Left renal cortex interstitium (tissue), 4 donors: ENCODE measurements at places on chromosomes 2 and 18.
A peak's percentile ranks its signal among the peaks of the same experiment; 100 is the strongest.

DNA sequence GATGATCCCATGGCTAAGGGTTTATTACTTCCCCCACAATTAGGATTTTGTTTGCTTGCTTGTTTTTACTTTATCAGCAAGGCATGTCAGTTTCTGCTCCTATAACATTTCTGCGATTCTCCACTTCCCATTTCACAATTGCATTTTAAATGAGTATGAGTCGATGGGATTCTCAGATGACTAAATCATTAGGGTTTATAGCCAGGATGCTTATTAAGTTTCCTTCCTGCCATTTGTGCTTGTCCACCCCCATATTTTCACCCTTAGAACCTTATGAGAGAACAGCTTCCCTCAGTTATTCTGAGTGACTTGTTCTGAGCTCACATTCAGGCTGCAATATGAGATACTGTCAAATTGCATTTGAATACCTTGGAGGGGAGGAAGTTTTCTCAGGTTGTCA is 37.9 kb upstream of the C1GALT1C1L start:
- no peak for DNase-seq

DNA sequence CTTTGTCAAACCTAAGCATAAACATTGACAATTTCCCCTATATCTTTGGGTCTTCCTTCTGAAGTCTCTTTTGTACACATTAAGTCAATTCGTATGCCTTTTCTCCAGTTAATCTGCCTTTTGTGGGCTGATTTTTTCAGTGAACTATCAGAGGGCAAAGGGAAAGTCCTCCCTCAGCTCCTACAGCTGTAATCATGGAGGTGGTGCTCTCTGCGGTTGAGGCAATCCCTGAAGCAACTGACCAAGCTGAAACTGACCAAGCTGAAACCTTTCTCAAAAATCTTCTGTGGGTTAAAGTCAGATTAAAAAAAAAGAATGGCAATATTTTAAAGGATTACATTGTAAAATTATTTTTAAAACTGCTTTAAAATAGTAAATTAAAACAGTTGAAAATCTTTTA is 105.8 kb upstream of the DNAJC10 start:
- no peak for DNase-seq

DNA sequence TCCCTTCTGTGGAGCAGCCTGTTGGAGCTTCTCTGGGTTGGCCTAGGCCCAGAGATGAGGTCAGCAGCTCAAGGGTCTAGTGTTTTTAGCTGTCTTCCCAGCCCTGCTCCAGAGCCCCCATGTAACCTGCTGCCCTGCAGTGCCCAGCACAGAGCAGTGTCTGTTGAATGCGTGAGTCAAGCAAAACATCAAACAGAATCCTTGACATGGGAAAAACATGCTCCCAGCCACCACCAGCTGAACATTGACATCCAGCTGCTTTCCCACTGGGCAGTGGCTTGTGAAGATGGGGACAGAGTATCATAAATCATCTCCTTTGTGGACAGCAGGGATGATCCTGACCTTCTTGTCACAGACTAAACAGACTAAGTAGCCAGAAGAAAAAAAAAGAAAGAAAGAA is 22.6 kb downstream of the IMPA2 start:
- no peak for DNase-seq

DNA sequence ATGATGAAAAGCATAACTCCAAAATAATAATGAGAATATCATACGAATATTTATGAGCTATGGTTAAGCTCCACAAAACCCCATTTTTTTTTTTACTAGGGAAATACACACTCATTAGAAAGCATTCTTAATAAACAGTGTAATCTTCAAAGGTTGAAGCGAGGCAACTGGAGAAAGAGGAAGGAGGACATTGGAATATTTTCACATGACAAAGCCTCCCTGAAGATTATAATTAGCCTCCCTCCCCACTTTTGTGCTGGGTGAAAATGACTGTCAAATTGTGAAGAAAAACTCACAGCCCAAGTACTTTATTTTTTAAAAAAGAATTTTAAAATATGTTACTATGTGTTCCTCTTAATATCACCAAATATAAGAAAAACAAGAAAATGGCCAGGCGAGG is 64.1 kb upstream of the NFU1 start:
- DNase-seq = no peak

GRCh38 chr2:3251946-3252345 is 125.7 kb downstream of the EIPR1 start:
- peak; percentile 13 for DNase-seq

- no peak for DNase-seq
These were observed 1077.3 kb upstream of the TMEFF2 start for GRCh38 chr2:193272011-193272410.

DNA sequence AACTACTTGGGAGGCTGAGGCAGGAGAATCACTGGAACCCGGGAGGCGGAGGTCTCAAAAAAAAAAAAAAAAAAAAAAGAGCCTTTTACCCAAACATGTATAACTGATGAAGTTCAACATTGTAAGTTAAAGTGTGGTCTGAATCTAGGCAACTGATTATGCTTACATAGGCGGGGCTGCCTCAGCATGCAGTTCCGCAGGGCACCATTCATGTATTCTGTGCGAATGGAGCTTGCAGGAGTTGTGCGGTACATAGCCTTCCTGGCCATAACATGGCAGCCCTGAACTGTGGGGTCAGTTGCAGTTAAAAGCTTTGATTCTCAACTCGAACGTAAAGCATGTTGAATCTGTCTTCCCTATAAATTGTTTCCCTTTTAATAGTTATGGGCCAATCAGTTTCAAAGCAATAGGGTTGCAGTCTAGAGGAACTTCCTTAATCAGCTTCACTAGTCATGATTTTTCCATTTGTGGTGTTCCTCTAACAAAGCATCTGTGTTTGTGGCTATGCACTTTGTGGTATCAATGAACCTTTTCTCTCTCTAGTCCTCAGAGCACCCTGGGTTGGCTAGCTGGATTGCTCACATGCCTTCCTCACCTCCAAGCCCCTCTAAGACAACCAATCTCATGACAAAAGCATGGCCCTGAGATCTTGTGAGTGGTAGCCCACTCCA is 30.6 kb upstream of the CEP68 start:
- DNase-seq = no peak

GRCh38 chr2:204251158-204251997 is 293.9 kb upstream of the PARD3B start:
- no peak for DNase-seq

DNA sequence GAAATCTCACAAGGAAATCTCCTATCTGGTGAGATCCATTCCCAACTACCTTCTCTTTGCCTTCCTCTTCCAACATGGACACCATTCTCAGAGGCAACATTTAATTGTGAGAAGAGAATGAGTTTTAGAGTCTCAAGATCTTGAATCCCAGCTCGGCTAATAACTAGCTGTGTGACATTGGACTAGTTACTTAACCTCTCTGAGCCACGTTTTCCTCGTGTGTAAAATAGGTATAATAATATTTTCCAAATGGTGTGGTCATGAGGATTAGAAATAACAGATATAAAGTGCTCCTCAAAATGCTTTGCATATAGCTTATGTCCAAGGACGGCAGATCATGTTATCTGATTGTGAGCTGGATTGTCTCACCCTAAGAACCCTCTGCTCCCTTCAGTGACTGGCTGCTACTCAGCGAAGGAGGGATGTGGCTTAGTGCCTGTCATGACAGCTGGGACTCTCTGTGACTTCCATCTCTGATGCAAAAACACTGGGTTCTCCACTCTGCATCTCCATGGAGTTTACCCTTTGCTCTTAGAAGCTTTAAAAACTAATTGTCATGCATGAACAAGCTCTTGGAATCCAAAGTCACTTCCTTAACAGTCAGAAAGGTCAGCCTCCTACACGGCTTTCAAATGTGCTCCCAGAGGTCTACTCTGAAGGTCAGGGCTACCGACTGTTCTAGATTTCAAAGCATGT is 38.4 kb upstream of the MRPL19 start:
- DNase-seq = peak; percentile 78

DNA sequence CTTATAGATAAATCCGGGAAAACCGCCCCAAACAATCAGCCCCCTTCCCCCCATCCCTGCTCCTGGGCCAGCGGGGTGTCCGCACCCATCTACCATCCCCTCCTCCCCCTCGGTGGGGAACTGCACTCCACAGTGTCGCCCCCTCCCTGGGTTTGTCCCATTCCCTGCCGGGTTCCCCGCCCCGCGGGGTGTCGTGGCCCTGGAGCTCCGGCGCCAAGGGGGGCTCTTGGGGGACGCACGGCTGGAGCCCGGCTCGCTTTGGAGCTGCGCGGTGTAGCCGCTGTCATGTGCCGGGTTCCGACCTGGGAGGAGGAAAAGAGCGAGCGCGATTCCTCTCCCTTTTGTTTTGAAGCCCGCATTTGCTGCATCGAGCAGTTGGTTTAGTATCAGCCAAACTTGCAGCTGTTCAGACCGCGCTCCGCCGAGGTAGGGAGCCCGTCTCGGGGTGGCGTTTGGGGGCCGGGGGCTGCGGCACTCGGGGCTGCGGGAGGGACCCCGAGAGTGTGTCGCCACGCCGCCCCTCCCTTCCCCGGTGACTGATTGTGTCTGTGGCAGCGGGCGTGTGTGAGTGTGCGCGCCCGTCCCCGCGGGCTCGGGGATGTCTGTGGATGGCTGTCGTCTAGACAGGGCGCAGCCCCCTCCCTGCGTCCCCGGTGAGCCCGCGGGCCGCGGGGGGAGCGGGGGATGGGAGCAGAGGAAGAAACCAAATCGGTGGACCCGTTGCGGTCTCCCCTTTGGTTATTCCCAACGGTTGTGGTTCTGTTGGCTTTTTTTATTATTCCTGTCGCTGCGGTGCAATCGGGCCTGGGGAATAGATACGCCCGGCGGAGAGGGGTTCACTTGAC is 797 bp downstream of the CTIF start:
- peak; percentile 31 for DNase-seq

- DNase-seq = no peak
These were observed 39.7 kb downstream of the KIDINS220 start for GRCh38 chr2:8797682-8798081.

- no peak for DNase-seq
These were observed 38.3 kb upstream of the EPB41L3 start for GRCh38 chr18:5582076-5582475.

GRCh38 chr2:176234940-176235339 is 34.3 kb upstream of the MTX2 start:
- no peak for DNase-seq
